ENCODE measurements at places on chromosomes 3 and 15.

DNA sequence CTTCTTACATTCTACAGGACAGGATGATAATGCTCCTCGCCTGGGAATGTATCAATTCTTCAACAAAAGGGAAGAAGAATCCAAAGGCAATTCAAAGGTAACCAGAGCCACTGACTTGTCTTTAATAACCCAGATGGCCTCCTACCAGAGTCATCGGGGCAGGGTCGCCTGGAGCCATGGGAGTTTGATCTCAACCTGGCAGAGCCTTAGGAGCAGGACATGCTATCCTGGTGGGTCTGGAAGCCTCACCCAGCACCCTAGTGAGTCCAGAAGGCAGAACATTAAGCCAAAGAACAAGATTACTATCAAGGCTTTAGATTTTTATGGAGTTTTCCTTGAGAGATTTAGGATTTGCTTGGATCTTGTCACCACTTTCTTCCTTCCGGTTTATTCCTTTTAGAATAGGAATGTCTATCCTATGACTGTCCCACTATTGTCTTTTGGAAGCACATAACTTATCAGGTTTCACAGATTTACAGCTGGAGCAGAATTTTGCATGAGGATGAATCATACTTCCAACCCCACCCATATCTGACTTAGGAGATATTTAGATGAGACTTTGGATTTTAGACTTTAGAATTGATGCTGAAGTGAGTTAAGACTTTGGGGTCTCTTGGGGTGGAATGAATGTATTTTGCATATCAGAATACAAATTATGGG, 330.3 kb upstream of the GOLIM4 start:
- no peak for DNase-seq

- no peak for DNase-seq
These were observed 138.8 kb downstream of the SV2B start for GRCh38 chr15:91238644-91239425.

DNA sequence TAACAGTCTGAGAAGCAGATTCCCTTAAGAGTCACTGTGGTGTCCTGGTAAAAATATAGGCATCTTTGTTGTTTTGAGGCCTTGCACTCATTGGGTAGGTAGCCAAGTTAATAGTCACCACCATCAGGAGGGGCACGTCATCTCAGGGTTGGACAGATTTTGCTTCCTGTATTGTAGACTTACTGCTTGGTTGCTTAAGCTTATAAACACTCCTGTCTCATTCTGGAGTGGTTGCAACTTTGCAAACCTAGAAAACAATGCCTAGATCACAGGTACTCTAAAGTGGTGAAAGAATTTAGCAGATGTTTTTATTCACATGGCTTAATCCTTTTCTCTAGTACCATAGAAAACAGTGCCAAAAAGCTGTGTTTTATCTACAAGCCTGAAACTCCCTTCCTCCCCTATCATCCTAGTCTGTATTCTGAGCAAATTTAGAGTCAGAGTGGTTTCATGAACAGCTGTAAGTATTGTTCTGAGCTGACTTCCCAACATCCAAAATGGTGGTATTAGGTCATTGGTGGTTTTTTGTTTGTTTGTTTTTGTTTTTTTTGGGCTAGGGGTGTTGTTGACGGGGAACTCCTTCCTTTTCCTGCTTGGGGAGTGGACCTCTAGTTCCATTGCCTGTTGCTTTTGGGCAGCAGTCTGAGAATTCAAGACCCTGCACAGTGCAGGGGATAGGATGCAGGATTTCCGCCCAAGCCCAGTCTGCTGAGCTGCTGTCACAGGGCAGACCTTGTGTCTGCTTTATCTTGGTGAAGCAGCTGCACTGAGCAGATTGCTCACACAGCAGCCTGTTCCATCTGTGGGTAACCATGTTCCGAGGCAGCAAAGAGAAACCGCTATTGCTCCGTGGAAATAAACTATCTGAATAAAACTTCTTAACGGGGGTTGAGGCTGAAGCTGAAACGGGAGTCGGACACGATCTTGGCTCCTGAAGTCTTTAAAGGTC, 202.0 kb downstream of the AKAP13 start:
- DNase-seq = no peak

GRCh38 chr3:101900316-101900715, 51.0 kb downstream of the NFKBIZ start:
- no peak for DNase-seq
